ENCODE measurements at places on chromosomes 5 and 9.

DNA sequence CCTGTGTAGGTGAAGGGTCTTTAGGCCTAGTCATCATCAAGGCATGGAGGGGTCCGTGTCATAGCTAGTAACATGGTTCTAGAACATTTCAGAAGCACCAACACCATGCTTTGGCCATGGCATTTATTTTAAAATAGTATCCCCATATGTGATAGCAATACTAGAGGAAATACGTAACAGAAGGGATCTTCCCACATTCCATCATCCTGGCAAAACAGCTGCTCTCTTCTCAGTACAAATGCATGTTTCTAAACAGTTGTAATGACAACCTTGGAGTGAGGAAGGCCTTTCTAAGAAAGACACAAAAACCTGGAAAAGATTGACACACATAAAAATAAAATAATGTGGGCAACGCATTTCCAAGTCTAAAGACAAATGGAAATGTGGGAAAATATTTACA, 97.6 kb downstream of the GADD45G start:
- no peak for DNase-seq

DNA sequence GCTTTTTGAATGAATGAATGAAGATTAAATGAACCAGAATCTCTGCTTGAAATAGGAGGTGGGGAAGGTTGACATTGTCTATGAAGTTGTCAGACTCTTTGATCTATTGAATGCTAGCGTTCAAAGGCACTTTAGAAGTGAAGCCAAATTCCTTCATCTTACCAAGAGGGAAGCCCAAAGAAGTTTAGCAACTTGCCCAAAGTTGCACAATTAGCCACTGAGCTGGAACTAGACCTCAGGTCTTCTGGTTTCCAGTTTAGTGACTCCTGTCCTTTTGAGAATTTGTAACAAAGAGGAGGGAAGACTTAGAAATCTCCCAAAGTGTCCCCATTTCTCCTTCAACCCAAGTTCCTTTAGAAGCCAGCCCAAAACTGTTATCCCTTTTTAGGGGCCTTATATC, 20.7 kb upstream of the SLC1A3 start:
- DNase-seq = no peak

- DNase-seq = no peak
These were observed 63.4 kb downstream of the ANKRD33B start for GRCh38 chr5:10627160-10627701.

- no peak for DNase-seq
These were observed 269.6 kb upstream of the DAP start for GRCh38 chr5:11030671-11031070.

- no peak for DNase-seq
These were observed 115.3 kb downstream of the VAV2 start for GRCh38 chr9:133876836-133877235.

DNA sequence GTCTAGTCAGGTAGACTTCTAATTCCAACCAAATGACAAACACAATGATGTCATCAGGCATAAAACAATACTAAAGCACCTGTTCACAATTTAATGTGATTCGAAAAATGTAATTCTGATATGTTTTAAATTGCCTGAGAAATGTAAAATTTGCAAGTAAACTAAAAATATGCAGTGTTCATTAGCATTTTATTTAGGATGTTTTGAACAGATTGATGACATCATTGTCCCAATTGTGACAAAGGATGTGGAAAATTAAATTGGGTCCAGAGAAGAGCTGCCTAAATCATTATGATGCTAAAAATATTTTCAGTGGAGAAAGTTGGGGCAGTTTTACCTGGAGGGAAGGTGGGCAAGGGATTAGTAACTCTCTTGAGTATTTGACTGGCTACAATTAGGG, 86.5 kb downstream of the CFAP90 start:
- no peak for DNase-seq

GRCh38 chr9:25813478-25813877, 135.2 kb upstream of the TUSC1 start:
- no peak for DNase-seq

- no peak for DNase-seq
These were observed 1046.5 kb upstream of the ARRDC3 start for GRCh38 chr5:92429646-92430045.

- no peak for DNase-seq
These were observed 193.4 kb upstream of the GAS1 start for GRCh38 chr9:87140605-87141109.

DNA sequence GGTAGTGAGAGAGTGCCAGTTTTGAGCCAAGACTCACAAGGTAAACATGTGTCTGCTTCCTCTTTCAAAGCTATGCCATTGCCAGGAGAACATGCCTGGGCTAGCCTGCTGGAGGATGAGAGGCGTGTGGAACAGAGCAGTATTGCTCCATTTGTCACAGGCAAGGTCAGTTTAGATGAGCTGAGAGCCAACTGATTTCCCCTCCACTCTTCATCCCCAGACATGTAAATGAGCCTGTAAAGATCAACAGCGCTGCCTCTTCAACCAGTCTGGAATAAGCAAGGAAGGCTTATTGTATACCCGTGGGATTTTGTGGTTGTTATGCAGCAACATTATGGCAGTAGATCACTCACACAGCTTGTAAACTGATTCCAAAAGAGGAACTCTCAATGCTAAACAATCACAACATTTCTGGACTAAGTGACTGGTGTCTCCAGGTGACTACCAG, 8.2 kb upstream of the GDNF start:
- DNase-seq = no peak

- DNase-seq = no peak
These were observed 26.2 kb downstream of the ARL14EPL start for GRCh38 chr5:116058346-116058936.

GRCh38 chr5:86968301-86968753, 299.4 kb upstream of the RASA1 start:
- no peak for DNase-seq

DNA sequence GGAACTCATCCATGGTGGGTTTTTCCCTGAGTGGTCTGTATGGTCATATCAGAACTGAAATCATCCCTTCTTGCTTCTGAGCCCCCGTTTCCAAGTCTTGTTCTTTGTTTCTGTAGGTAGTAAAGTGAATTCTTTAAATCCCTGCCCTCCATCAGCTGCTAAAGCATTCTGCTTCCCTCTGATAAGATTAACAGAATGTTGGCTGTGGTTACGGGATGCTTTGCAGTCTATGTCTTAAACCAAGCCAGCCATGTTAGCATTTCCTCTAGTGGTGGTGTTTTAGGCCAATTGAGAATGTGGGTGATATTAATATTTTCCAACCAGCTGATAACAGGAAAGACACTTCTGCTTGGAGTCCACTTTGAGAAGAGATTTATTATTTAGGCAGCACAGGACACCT, 22.0 kb upstream of the KCNIP1 start:
- DNase-seq = no peak

DNA sequence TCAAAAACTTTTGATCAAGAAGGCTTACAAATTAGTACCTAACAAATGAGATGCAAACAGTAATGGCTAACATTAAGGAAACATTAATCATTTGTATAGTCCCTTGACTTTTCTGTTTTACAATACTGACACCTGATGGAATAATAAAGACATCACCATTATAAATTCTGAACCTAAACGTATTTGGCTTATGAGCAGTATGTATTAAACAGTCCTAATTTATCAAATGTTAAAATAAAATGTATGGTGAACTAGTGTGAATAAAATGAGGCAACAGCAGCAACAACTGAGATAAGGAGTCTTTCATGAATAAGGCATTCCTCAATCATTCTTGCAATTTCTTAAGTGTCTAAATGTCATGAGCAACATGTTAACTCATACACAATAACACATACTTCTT, 6.0 kb downstream of the PUM3 start:
- no peak for DNase-seq

GRCh38 chr9:35935261-35935660, 22.7 kb downstream of the OR2S2 start:
- no peak for DNase-seq

- DNase-seq = no peak
These were observed 26.2 kb upstream of the RAB14 start for GRCh38 chr9:121227862-121228261.

- no peak for DNase-seq
These were observed 1.3 kb downstream of the DENND1A start for GRCh38 chr9:123928533-123929176.

GRCh38 chr9:112421771-112422222, 41.9 kb downstream of the HSDL2 start:
- no peak for DNase-seq

GRCh38 chr5:132439521-132440089, 51.0 kb downstream of the IRF1 start:
- DNase-seq = no peak

- no peak for DNase-seq
These were observed 85.4 kb downstream of the HSD17B4 start for GRCh38 chr5:119537704-119538103.

DNA sequence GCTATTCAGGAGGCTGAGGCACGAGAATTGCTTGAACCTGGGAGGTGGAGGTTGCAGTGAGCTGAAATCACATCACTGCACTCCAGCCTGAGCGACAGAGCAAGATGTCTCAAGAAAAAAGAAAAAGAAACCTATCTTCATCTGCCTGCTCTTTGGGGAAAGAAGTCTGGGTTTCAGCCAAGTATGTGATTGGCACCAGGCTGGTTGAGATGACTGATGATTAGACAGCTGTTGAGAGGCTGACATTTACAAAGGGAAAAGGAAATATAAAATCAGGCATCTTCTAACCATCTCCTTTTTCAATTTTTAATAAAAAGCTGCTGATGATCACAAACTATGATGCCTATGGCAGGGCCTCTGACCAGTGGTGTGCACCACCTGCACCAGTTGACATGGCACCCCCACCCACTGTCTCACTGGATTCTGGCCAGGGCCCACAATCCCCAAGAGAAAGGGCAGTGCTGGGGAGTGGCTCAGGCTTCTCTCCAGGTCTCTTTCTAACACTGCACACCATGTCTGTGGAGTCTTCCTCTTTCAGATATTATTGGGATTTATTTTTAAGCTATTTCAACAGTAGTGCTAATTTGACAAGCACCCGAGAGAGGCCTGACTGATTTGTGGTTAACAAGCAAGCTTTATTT, 17.2 kb upstream of the C5orf15 start:
- no peak for DNase-seq

- no peak for DNase-seq
These were observed 286.9 kb downstream of the ARHGEF28 start for GRCh38 chr5:73912821-73913271.

- DNase-seq = no peak
These were observed 334.5 kb downstream of the TENT4A start for GRCh38 chr5:7047511-7048261.

DNA sequence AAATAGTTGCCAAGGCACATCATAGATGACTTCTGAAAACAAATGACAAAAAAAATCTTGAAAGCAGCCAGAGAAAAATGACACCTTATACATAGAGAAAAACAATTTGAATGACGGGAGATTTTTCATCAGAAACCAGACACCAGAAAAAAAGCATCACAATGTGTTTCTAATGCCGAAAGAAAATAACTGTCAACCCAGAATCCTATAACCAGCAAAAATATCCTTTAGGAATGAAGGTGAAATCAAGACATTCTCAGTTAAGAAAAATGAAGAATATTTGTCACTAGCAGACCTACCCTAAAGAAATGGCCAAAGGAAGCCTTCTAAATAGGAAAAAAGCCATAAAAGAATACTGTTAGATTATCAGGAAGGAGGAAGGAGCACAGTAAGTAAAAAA, 54.0 kb downstream of the SPTLC1 start:
- no peak for DNase-seq

- no peak for DNase-seq
These were observed 138.3 kb downstream of the PBX3 start for GRCh38 chr9:125885405-125886034.

DNA sequence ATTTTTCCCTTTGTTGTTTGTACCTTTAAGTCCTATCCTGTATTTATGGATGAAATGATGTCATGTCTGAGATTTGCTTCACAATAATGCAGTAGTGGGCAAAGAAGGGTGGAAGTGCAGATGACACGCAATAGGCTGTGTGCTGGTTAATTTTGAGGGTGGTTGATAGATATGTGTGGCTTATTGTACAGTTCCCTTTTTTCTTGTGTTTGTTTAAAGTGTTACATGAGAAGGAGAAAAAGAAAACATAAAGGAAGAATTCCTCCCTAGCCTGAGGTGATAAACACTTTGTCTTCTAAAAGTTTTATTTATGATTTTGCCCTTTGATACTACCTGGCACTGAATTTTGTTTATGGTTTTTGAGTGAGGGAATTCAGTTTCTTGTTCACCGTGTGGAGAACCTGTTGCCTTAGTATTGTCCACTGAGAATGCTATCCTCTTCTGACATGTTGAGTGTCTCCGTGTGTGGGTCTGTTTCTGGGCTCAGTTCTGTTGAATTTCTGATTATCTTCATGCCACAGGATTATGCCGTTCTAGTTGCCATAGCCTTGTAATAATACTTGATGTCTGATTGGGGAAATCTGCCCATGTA, 52.3 kb upstream of the FAM120AOS start:
- DNase-seq = no peak

DNA sequence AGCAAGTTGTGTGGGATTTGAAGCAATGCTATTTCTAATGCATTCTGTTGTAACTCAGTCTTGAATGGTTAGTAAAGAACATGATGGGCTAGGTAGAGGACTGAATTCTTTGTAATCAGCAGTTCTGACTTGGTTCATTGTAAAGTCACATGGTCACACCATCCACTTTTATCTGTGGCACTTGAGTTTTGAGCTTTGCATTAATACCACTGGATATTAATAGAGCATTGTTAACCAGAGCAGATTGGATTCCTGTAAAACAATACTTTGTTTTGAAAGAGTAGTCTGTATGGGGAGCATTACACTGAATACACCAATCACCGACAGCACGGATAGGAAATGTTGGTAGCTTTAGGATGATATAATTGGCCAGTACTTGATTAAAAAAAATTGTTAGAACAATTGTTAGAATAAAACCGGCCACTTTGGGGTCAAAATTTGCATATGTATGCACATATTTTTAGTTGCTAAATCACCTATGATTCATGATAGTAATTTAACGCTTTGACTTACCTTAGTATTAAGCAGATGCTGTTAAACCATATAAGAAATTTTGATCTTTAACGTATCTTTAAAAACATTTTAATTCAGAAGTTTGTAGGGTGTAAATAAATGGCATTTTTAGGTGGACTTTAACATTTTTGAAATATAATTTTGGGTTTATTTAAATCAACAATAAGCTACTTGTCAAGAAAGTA, 17.4 kb downstream of the SLC12A2 start:
- DNase-seq = no peak

GRCh38 chr5:446883-447263, 3.9 kb downstream of the EXOC3 start:
- no peak for DNase-seq

GRCh38 chr5:88923623-88924329, 40.8 kb upstream of the MEF2C start:
- DNase-seq = no peak

Data from activated CD8-positive, alpha-beta memory T cell treated with anti-CD3 and anti-CD28 coated beads for 4 hours (primary cell).